ENCODE measurements at places on chromosomes 6 and 20.
A peak's percentile ranks its signal among the peaks of the same experiment; 100 is the strongest.

GRCh38 chr20:40493071-40493470, 196.0 kb downstream of the MAFB start:
- DNase-seq, result peak; percentile 20

- DNase-seq, result peak; percentile 14
These were observed 237.2 kb upstream of the BMP2 start for GRCh38 chr20:6530254-6530653.

DNA sequence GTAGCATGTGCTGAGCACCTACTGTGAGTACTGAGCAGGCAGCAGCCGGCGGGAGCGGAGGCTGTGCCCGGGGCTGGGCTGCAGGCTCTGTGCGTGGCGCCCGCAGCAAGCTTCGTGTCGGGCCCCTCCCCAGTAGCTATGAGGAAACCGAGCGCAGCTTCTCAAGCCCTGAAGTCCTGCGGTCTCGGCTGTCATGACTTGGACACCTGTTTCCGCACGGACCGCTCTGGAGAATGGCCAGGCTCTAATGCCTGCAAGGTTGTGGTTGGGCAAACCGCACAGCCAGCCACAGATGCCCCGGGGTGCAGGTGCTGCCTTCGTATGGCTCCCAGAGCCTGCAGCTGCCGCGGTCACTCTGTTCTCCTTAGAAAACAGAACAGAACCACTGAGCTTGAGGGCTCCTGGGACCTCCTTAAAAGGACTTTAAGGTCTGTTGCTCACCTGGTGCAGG, 33.7 kb downstream of the PYGB start:
- DNase-seq, result no peak

DNA sequence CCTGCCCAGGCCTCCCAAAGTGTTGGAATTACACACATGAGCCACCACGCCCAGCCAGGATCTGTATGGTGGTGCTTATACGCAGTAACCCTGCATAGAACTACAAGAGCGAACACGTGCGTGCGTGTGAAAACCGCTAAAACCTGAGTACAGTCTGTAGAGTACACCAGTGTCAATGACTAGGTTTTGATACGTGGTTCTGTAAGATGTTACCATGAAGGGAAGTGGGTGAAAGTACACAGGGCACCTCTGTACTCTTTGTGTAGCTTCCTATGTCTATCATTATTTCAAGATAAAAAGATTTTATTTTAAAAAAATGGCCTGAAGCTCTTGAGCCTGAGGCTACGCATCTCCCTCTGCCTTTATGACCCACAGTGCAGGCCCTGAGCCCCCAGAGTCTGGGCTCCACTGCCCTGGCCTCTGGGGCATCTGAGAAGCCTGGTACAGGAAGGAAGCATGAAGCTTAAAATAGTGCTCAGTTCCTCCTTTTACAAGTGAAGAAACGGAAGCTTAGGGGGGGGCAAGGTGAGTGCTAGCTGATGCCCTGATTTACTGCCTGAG, 21.6 kb downstream of the LY86 start:
- no peak for DNase-seq

GRCh38 chr20:63249891-63250290, 4.4 kb downstream of the NKAIN4 start:
- DNase-seq, result no peak

DNA sequence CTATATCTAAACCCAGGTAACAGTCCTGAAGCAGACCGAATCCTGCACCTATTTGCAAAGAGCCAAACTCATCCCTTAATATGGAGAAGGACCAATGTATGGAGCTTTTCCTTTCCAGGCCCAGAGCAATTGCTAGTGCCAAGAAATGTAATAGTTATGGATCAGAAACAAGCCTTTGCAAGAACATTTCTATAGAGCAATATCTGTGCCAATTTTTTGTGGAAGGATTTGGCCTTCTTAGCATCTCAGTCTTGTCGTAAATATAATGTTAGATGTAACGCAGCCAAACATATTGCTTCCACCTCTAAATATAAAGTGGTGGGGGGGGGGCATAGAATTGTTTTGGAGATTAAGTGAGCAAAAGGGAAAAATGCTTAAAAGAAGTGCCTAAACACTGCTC, 2.7 kb downstream of the KIAA0408 start:
- DNase-seq, result no peak

DNA sequence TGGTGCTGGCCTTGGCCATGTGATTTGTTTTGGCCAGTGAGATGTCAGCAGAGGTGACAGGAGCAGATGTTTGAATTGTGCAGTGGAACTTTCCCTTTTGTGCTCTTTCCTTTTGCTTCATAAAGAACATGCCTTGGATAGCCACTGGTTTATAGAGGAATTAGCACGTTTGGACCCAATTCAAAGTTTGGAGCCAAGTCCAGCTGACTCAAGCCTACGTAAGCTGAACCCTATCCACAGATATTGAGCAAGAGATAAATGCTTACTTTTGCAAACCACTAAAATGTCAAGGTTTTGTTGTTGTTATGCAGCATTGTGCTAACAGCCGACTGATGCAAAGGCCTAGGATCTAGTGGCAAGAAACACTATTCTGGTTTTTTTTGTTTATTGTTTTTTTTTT, 230.9 kb upstream of the CITED2 start:
- peak; percentile 91 for DNase-seq

GRCh38 chr6:71556141-71556540, 267.5 kb downstream of the OGFRL1 start:
- no peak for DNase-seq

DNA sequence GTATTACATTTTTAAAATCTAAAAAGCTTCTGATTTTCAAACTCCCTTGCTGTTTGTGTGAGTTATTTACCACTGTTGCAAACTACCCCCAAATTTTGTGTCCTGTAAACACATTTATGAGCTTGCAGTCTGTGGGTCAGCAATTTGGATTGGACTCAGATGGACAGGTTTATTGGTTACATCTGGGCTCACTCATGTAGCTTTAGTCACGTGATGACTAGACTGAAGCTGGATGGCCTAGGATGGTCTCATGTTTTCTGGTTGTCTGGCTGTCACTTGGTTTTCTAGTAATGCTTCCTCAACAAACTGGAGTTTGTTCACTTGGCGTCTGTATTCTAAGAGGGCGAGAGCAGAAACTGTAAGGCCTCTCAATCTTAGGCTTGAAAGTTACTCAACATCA, 12.2 kb upstream of the C6orf58 start:
- DNase-seq, result no peak

Measured in astrocyte (in vitro differentiated cells and primary cell).